ENCODE measurements at places on chromosomes 16 and 17. TPM values are rescaled to one million over a fixed set of nuclear protein-coding genes. Genes with fewer than 3 reads are reported as not detected.

GRCh38 chr16:23342083-23342640 is 40.1 kb downstream of the SCNN1B start:
- no peaks in the 10 kb centered on the region for H3K4me1 ChIP-seq
- no peaks in the 10 kb centered on the region for H3K36me3 ChIP-seq
- H3K27me3 ChIP-seq = no peaks in the 10 kb centered on the region
- no peak for DNase-seq
- no peak overlapping the region for H3K27ac ChIP-seq
- H3K4me3 ChIP-seq = no peak overlapping the region

Gene BAHCC1
- 10.7 TPM for total RNA-seq

Gene TRPV3
- total RNA-seq = not detected

- peaks cover 8% of the 10 kb centered on the region for H3K4me1 ChIP-seq
- H3K27me3 ChIP-seq = no peaks in the 10 kb centered on the region
- no peak overlapping the region for H3K27ac ChIP-seq
- no peak overlapping the region for H3K4me3 ChIP-seq
These were observed 101.2 kb downstream of the WWOX start for GRCh38 chr16:78200623-78201096.

GRCh38 chr16:1941162-1942046 is 1.6 kb downstream of the MSRB1 start:
- peak overlapping the region; percentile 51 for H3K4me3 ChIP-seq
- no peak overlapping the region for H3K27ac ChIP-seq
- H3K4me1 ChIP-seq = no peaks in the 10 kb centered on the region
- H3K36me3 ChIP-seq = peaks cover 5% of the 10 kb centered on the region
- H3K27me3 ChIP-seq = peaks cover 12% of the 10 kb centered on the region

GRCh38 chr17:14072881-14073280 is 3.6 kb downstream of the COX10 start:
- peaks cover 16% of the 10 kb centered on the region for H3K4me1 ChIP-seq
- no peak for DNase-seq
- H3K27ac ChIP-seq = no peak overlapping the region
- H3K27me3 ChIP-seq = peaks cover 2% of the 10 kb centered on the region
- H3K4me3 ChIP-seq = no peak overlapping the region
- no peaks in the 10 kb centered on the region for H3K36me3 ChIP-seq

DNA sequence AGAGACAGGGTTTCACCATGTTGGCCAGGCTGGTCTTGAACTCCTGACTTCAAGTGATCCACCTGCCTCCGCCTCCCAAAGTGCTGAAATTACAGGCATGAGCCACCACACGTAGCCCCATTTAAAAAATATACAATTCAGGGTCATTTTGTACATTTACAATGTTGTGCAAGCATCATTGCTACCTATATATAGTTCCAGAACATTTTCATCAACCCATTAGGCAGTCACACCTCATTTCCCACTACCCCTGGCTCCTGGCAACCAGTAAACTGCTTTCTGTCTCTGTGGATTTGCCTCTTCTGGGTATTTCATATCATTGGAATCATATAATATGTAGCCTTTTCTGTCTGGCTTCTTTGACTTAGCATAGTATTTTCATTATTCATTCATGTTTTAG is 6.7 kb downstream of the LRRC36 start:
- no peak overlapping the region for H3K4me3 ChIP-seq
- no peak for DNase-seq
- H3K36me3 ChIP-seq = peaks cover 2% of the 10 kb centered on the region
- no peaks in the 10 kb centered on the region for H3K4me1 ChIP-seq

GRCh38 chr17:74508156-74508555 is 23.1 kb downstream of the CD300LB start:
- no peaks in the 10 kb centered on the region for H3K4me1 ChIP-seq
- no peak overlapping the region for H3K4me3 ChIP-seq
- H3K27ac ChIP-seq = no peak overlapping the region
- DNase-seq = no peak
